Stimulated activated CD4-positive, alpha-beta T cell treated with anti-CD3 and anti-CD28 coated beads, Interleukin-4, amount 100 ng/mL, for 4 hours (primary cell): ENCODE measurements at places on chromosomes 5 and 9.

DNA sequence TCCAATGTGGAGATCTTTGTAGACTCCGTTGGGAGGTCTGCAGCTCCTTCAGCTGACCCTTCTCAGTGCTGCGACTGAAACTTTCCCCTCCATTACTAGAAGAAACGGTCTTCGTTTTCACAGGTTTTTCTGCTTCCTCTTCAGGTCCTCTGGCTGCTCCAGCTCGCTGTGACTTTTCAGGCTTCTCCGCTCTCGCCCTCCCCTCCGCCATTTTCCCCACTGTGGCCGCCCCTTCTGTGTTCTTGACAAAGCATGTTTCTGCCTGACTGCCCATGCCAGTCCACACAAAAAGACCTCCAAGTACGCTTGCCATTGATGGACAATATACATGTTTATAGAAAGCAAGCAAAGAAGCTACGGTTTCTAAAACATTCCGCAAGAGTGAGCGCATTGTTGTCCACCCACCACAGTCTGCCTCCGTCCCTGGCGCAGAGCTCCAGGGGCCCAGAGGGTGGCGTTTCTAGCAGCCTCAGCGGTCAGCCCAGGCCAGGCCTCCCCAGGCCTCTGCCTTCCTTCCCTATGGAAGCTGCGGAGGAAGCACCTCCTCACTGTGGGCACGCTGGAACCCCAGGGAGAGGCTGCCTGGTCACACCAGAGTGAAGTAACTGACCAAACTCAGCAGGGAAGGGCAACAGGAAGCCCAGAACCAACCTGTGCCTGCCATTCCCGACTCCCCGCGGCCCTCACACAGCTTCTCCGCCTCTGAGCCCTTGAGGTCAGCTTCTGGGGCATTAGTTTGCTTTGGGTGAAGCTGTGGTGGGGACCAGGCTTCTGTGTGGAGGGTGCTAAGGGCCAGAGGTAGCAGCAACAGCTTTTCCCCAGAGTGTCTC, 19.9 kb upstream of the S1PR3 start:
- no peak for DNase-seq

DNA sequence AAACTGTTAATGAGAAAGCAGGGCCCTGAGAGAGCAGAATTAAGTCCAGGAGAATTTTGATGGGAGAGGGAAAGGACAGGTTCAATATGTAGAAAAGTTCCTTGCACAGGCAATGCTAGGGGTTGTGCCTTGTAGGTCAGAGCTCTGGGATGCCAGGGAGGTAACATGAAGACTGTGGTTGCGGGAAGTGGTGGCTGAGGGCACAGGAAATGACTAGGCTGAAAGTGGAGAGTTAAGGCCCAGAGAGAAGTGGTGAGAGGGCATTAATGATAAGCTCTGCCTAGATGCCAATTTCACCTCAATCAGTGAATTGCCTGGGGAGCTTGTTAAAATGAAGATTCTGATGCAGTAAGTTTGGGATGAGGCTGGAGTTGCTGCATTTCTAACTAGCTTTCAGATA, 31.5 kb upstream of the PPP3R2 start:
- no peak for DNase-seq

GRCh38 chr9:105187781-105188180, 56.7 kb upstream of the SLC44A1 start:
- no peak for DNase-seq

- DNase-seq = no peak
These were observed 72.3 kb downstream of the RASA1 start for GRCh38 chr5:87339986-87340385.

GRCh38 chr5:144979516-144980264, 809.0 kb downstream of the KCTD16 start:
- no peak for DNase-seq

DNA sequence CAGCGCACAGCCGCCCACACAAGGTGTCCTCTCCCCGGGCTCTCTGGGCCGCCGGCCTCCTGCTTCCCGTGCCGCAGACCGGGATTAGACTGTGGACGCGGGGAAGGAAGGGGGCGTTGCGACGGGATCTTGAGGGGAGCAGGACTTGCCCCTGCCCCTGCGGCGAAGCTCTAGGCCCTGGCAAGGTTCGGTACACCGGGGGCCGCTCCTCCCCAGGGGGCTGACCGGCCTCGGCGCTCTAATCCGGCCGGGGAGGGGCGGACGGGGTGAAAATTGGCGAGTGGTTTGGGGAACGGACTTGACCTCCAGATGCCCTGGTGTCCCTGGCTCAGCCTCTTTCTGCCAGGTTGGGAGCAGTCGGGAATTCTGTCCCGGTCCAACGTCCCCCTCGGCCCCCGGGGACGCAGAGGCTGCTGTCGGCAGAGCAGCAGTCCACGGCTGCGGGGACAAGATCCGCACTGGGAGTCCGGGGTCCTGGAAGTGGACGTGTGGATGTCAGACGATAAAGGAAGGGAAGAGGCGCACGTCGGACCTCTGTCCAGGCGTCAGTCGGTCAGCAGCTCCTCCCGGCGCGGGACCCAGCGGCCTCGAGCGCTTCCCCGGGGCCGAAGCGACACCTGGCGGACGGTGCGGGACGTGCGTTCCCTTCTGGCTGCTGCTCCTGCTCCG, 1.9 kb upstream of the CNTFR start:
- DNase-seq = peak; percentile 60

- no peak for DNase-seq
These were observed 36.8 kb downstream of the ERGIC1 start for GRCh38 chr5:172870715-172871461.

DNA sequence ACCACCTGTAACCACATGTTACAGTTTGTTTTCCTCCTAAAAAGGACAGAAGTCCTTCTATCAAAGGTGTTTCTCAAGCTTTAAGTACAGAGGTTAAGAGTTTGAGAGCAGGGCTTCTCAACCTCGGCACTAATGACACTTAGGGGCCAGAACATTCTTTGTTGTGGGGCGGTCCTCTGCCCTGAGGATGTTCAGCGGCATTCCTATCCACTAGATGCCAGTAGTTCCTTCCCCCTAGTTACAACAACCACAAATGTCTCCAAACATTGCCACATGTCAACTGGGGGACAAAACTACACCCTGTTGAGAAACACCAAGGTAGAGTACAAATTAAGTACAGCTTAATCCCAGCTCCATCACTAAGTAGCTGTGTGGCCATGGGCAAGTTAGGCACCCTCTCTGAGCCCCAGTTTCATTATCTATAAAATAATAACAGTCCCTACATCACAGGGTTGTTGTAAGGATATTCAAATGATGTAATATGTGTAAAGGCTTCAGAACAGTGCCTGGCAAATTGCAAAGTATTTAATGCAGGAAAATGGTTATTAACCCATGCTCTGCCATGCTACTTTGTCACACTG, 44.6 kb downstream of the PIP5K1B start:
- DNase-seq = no peak

DNA sequence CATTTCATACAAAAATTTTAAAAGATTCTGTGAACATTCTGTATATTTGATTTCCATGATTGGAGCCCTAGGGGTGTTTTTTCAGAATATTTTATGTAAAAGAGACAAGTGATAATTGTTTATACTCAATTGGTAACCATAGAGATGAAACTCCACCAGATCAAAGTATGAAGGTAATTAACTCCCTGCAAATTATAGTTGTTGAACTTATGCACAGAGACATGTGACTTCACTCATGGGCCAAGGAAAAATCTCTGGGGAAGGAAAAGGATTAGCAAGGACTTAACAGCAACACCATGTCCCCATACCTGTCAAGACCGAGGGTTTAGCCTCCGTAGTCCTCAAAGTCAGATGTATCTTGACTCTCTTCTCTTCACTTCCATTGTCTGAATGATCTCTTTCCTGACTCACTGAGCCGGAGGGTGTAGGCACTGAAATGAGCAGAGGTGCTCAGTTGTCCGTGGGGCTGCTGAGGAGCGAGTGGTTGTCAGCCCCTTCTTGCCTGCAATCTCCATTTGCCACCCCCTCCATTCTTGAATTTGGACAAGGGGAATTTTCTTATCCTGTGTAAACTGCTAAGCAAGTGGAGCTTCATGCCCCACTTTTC, 17.5 kb upstream of the CXCL14 start:
- DNase-seq = no peak

GRCh38 chr9:134635351-134636148, 6.1 kb upstream of the COL5A1 start:
- DNase-seq = no peak

GRCh38 chr5:174327317-174327864, 281.9 kb downstream of the NSG2 start:
- DNase-seq = peak; percentile 10

DNA sequence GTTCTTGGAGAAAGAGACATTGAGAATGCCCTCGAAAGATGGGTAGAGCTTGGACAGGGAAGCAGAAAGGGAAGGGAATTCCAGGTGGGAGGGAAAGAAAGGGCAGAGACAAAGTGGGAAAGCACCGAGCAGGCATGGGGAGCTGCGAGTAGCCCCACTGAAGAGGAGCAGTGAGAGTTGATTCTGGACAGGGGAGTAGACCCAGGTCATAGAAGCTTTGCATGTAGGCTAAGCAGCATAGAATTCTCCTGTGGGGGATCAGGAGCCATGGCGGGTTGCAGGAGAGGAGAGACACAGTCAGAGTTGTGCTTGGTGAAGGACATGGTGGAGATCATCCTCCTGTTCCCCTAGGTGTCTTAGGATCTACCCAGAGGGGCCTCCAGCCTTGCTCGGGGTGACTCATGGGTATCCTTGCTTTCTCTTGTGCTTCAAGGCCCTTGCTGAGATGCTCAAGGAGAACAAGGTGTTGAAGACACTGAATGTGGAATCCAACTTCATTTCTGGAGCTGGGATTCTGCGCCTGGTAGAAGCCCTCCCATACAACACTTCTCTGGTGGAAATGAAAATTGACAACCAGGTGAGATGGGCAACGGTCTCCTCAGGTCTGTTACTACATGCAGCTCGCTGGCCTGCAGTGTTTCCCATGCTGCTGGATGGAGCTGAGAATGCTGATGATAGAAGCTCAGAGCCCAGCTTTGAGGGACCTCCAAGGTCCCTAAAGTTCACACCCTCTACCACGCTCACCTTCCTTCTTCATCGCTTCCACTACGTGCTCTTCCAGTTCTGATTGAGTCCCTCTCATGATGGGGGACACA, 64.5 kb downstream of the TSTD2 start:
- no peak for DNase-seq

DNA sequence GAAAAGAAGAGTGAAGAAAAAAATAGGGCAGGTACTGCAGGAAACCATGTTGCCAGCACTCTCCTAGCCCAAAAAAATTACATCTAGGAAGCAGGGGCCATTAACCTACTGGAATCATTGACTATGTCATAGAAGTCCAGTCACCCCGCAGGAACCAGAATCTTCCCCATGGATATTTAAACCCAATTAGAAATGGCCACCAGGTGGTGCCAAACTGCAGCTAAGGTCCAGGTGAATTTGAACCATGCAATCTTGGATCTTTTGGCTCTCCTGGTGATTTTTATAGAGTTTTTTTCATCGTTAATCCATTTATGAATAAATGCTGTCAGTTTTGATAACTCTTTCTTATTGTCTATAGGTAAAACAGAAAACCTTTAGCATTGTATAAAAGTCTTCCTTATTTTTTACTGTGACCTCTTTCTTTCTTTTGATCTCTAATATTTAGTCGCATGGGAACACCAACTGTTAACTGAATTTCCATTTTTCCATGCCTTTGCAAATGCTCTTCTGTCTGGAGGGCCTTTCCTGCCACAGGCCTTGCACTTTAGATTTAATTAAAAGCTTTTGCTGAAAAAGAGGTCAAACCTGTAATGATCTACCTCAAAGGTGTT, 147.5 kb upstream of the FGF10 start:
- peak; percentile 0 for DNase-seq

GRCh38 chr5:7464182-7464581, 68.2 kb downstream of the ADCY2 start:
- DNase-seq = no peak

DNA sequence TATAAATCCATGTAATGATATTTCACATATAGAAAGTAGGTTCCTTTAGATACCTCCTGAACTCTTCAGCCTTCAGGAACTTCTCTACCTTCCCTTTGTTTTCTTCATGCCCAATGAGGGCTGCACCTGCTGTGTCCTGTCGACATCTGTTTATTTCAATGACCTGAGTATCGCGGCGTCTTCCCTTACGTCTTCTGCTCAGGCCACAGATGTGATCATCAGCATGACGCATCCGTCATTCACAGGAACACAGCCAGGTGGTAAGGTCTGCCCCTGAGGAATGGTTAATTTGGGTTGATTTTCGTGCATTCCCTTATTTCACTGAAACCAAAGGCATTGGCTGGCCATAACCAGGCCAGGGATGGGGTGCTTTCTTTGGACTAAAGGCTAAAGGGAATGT, 217.1 kb downstream of the MED10 start:
- no peak for DNase-seq

GRCh38 chr5:143624465-143624864, 187.5 kb upstream of the HMHB1 start:
- no peak for DNase-seq

- DNase-seq = no peak
These were observed 152.3 kb downstream of the GAS1 start for GRCh38 chr9:86795047-86795442.

DNA sequence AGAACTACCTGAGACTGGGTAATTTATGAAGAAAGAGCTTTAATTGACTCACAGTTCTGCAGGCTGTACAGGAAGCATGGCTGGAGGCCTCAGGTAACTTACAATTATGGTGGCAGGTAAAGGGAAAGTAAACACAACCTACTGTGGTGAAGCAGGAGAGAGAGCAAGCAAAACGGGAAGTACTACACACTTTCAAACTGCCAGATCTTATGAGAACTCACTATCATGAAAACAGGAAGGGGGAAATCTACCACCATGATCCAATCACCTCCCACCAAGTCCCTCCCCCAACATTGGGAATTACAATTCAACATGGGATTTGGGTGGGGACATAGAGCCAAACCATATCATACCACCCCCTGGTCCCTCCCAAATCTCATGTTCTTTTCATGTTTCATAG, 58.7 kb upstream of the GPR151 start:
- no peak for DNase-seq

DNA sequence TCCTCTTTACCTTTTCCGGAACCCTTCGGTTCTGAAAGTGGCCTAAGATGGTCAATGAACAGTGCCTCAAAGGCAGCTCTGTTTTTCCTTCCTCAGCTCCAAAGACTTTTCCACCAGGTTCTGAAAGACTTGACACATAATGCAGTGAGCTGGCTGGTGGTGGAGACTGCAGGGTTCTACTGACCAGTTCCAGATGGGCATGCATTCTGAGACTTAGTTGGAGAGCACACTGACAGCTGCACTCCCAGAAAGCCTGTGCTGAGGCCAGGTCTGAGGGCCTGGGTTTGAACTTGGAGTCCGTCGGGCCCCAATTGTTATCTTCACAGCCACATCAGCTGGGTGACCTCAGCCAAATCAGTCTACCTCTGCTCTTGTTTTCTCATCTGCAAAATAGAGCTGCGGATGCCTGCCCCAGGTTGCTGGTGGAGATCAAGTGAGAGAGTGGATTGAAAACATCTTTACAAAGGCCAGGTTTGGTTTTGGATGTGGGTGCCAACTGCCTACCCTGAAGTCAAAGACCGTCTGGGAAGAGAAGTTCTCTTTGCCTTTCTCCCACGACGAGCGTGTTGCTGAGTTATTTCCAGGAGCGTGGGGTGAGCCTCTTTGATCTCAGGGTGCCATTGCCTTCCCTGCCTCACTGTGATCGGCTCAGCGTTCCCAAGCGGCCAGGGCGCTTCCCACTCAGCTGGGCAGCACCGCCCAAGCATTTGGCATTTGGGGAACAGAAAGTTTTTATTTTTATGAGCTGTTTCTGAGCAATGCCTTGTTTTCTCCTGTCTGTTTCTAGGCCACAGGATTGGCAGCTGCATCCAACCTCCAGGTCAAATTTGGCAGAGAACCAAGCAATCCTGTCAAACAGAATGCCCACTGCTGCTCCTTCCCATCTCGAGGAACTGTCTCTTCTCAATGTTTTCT, 54.9 kb downstream of the RAD23B start:
- DNase-seq = no peak

- DNase-seq = no peak
These were observed 66.7 kb upstream of the PCA3 start for GRCh38 chr9:76697554-76697953.

GRCh38 chr5:34455098-34455497, 201.0 kb upstream of the RAI14 start:
- no peak for DNase-seq
